ENCODE measurements at places on chromosomes 2 and 18.

- DNase-seq = no peak
Observed at GRCh38 chr2:48954935-48955334, 199.4 kb downstream of the FSHR start.

GRCh38 chr2:196586511-196586991 is 53.0 kb upstream of the CCDC150 start:
- no peak for DNase-seq

DNA sequence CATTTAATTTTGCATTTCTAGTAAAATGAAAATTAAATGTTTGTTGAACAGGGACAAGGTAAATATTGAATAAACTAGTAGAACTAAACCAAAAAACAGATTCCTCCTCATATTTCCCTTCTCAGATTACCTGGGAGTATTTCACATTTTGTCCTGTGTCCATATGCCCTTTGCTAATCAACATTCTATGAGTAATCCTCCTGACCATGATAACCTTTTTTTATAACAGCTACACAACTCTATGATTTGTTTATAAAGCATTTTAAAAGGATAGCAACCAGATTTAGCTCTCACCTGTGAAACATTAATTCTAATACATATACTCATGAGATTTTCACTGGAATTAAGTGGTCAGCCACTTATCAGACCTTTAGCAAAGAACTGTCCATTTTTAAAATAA is 7.1 kb upstream of the DSG2 start:
- DNase-seq = no peak

DNA sequence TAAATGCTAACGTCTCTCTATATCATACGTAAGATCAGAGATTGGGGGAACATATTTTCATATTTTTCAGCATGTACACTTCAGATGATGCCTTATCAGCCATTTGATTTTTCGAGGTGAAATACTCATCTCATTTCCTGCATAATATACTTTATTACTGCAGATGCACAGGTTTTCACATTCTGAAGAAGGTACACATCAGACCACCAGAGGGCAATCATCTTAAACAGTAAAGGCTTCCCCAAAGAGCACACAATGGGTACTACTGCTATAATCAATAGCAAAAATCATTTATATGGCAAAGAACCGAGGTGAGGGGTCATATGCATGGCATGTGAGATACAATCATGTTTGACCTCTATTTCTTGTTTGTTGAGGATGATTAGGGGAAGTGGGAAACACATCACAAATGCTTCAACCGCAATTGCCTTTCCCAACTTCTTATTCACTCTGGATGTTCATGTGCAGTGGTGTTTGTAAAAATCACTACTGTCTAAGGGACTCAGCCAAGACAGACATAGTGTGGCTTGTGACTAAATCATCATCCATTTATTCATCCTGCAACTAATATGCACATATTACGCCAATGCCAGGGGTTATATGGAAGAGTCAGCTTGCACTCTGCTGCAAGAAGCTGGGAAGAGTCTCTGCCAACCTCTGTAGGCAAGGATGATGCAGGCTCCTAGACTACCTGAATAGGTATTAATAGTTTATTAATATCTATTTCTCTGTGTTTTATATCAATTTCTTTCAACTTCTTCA is 118.7 kb downstream of the EPB41L3 start:
- DNase-seq = no peak

- DNase-seq = no peak
Observed at GRCh38 chr2:27809761-27810241, 38.3 kb downstream of the MRPL33 start.

DNA sequence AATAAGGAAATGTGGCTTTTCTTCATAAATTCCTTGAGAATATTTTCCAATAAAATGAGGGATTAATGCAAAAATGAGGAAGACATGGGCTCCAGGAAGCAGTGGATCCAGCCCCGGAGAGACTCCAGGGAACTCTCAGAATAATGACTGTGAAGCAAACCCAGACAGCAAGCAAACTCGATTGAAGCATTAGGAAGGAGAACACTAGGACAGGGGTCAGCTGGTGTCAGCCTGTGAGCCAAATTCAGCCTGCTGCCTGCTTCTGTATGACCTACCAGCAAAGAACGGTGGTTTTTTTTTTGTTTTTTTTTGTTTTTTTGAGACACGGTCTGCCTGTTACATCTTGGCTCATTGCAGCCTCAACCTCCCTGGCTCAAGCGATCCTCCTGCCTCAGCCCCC is 274.3 kb upstream of the FBXO11 start:
- DNase-seq = no peak

- DNase-seq = no peak
Observed at GRCh38 chr2:232214053-232214452, 164.5 kb upstream of the ALPP start.

GRCh38 chr2:54658564-54659071 is 64.8 kb upstream of the EML6 start:
- no peak for DNase-seq

DNA sequence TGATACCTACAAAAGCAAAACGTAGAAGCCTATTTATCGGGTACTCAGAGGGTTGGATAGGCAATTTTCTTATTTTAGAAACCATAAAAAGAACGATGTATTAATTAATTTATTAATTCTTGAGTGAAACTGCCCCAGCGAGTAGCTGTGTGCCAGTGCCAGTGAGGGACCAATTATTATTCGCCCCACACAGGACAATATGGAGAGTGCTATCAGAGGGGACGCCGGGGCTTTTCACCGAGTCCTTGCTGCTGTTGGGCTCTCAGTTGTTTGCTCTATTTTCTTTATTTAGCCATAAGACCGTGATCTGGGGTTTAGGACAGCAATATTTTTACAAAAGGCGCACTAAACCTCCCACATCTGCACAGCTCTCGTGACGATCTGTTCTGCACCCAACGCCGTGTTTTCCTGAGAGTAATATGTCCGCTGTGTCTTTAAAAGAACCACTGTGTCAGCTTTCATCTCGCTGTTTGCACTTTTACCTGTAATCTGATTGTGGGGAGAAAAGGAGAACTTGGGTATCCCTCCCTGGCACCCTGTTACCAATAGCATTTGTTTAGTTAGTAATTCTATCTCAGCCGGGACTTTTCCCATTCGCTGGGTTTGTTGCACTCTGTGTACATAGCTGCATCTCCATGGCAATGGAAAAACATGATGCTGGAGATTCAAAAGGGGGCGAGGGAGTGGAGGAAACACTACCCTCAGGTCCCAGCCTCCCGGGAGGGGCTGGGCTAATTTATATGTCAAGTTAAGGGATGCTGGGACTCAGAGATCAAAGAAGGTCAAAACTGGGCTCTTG is 30.1 kb upstream of the ZNF516 start:
- DNase-seq = peak; percentile 34

- no peak for DNase-seq
Observed at GRCh38 chr2:33370636-33371265, 105.7 kb upstream of the RASGRP3 start.

GRCh38 chr2:185787227-185788145 is 48.9 kb downstream of the FSIP2 start:
- no peak for DNase-seq

GRCh38 chr2:197079414-197079813 is 152.9 kb upstream of the PGAP1 start:
- DNase-seq = no peak

- DNase-seq = no peak
Observed at GRCh38 chr2:181573140-181573736, 83.7 kb downstream of the CERKL start.

DNA sequence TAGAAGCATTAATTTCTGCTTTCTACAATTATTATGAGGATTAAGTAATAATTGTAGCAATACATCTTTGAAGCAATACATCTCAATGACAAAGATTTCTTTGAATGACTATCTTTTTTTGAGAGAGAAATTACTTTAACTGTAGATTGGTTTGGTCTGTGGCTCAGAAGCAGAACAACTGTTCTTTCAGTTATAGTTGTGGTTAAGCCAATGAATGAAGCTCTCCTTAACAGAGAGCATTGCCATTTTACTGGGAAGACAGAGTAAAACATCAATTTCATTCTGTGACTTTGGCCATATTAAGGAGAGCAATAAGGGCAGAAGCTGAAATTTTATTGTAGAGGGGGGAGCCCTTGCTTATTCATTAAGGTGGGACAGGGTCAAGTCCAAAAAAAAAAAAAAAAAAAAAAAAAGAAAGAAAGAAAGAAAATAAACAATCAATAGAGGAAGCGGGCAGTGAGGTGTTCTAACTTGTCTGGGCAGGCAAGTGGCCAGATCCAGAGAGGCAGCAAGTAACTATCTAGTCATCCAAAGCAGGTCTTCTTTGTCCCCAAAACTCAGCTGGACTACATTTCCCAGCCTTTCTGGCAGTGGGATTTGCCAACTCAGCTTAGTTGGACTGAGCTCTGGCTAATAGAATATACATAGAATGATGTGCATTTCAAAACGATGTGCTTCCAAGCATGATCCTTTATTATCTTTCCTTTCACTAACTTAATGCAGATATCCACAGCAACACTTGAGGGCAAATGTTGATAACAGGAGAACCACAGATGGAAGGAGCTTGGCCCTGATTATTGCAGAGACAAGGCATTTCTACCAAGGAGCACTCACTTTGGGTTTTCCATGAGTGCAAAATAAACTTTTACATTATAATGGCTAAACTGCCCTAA is 462.7 kb upstream of the CDH20 start:
- no peak for DNase-seq

- no peak for DNase-seq
Observed at GRCh38 chr18:71374294-71375000, 1085.6 kb downstream of the SOCS6 start.

DNA sequence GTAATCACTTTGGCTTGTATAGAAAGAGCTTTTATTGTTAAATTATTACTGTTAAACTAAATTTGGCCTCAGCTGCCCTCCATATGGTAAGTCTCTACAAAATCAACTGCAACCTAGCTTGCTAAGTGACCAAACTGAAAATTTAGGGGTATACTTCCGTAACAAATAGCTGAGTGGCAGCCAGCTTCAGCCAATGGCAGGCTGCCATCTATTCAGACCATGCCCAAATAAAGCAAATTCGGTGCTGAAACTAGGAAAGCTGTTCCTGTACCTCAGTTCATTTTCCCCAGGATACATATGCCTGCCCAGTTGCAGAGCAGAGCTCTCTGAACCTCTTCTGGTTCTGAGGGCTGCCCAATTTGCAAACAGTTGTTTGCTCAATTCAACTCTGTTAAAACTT is 94.8 kb downstream of the EML6 start:
- DNase-seq = no peak

GRCh38 chr2:217774232-217774631 is 228.6 kb downstream of the TNS1 start:
- no peak for DNase-seq

DNA sequence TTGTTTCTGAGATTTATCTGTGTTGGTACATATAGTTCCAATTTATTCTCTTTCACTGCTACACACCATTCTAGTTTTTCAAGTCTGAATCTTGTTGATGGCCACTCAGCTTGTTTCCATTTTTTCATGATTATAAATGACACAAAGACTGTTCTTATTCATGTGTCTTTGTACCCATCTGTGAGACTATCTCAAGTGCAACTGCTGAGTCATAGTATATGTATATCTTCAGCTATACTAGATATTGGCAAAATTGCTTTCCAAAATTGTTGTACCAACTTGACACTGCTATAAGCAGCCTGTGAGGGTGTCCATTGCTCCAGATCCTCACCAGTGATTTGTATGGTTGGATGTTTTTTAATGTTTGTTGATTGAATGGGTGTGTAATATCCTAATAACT is 37.2 kb upstream of the RTN4 start:
- DNase-seq = no peak

- DNase-seq = no peak
Observed at GRCh38 chr2:45131587-45131986, 122.3 kb upstream of the SIX2 start.

GRCh38 chr2:31052284-31052683 is 86.0 kb downstream of the GALNT14 start:
- no peak for DNase-seq

- peak; percentile 11 for DNase-seq
Observed at GRCh38 chr2:30915486-30915885, 108.2 kb upstream of the CAPN13 start.

DNA sequence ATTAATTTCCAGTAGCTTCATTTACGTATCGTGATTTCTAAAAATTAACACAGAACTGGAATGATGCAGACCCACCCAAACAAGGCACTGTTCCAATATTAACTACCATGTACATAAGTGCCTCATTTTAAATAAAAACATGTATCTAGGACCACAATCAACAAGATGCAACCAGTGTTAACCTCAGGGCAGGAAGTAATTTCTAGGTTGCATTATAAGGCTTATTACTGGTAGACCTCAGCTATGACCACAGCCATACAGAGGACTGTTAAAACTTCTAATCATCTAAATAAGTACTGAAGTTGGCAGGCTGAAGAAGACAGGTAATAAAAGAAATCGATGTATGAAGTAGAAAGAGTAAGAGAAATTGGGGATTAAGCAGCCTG is 262.9 kb downstream of the HDAC4 start:
- no peak for DNase-seq

- DNase-seq = peak; percentile 44
Observed at GRCh38 chr2:231099918-231100317, 24.9 kb downstream of the HTR2B start.

DNA sequence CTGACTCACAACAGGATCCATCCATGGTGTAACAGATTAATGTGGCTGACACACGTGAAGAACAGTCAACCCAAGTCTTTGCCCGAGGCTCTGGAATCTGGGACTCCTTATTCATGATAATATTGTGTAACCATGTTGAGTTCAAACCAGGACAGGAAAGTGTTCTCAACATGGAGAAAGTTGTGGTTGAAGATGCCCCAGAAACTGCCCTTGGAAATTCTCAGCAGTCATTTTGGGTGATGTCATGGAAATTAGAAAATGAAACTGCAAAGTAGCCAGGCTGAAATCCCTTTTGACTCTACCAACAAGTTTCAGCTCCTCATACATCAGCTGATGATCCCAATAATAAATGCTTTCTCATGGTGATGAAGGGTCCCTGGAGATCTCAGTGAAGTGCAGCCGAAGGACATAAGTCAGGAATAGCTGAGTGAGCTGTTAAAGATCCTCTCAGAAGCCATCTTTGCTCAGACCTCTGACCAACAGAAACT is 307.7 kb downstream of the TNS1 start:
- no peak for DNase-seq

GRCh38 chr2:225842939-225843338 is 443.4 kb downstream of the NYAP2 start:
- DNase-seq = no peak

DNA sequence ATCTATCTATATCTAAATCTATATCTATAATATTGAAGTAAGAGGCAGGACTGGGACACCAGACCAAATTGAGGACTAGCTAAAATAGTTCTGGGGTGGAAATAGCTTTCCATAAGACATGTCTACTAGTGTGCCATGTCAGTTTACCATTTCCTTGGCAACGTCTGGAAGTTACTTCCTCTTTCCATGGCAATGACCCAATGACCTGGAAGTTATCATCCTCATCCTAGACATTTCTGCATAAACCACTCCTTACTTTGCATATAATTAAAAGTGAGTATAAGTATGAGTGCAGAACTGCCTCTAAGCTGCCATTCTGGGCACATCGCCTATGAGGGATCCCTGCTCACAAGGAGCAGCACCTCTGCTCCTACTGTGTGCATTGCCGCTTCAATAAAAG is 734.0 kb upstream of the GCFC2 start:
- no peak for DNase-seq

DNA sequence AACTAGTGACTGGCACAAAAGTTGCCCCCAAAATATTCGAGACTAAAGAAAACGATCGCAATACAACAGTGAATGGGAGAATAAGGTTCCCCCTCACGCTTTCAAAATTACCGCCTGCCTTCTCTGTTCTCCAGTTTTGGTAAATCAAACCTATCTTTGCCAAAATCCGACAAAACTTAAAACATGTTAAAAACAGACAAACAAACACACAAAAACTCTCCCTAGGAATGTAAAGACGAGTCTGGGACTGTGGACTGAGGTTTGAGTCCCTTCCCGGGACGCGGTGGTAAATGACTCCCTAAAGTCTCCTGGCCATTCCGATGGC is 435 bp upstream of the IMPACT start:
- DNase-seq = no peak

- DNase-seq = no peak
Observed at GRCh38 chr2:157722580-157723234, 94.0 kb upstream of the ACVR1C start.
